ENCODE measurements at places on chromosomes 6 and 20.

GRCh38 chr6:39172377-39172757, 56.9 kb downstream of the KCNK5 start:
- DNase-seq: no peak

DNA sequence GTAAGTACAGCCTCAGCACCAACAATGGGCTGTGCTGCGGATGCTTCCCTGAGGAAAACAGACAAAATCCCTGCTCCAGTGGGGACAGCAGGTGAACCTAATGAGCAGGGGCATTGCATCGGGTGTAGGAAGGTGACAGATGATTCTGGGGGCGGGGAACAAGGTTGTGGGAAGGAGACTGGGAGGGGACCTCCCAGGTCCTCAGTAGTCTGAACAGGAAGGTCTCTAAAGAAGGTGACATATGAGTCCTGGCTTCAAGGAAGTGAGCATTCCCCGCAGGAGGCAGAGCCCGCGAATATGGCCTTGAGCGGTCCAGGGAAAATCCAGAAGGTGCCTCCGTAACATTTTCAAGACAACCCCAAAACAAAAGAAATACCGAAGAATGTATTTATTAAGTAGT, 19.4 kb downstream of the ULBP1 start:
- DNase-seq: no peak

DNA sequence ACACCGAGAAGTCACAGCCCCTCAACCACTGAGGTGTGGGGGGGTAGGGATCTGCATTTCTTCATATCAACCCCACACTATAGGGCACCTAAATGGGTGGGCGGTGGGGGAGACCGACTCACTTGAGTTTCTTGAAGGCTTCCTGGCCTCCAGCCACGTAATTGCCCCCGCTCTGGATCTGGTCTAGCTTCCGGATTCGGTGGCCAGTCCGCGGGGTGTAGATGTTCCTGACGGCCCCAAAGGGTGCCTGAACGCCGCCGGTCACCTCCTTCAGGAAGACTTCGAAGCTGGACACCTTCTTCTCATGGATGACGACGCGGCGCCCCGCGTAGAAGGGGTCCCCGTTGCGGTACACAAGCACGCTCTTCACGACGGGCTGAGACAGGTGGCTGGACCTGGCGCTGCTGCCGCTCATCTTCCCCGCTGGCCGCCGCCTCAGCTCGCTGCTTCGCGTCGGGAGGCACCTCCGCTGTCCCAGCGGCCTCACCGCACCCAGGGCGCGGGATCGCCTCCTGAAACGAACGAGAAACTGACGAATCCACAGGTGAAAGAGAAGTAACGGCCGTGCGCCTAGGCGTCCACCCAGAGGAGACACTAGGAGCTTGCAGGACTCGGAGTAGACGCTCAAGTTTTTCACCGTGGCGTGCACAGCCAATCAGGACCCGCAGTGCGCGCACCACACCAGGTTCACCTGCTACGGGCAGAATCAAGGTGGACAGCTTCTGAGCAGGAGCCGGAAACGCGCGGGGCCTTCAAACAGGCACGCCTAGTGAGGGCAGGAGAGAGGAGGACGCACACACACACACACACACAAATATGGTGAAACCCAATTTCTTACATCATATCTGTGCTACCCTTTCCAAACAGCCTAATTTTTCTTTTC, at the start of gene DCDC2:
DCDC2 (minus strand) TSS at position 724 of the 883 bp plus-strand sequence; CDS start at position 415, 309 bp downstream.
- no peak for DNase-seq

- no peak for DNase-seq
Measured at GRCh38 chr20:12989586-12990115, 19.1 kb upstream of the SPTLC3 start.

DNA sequence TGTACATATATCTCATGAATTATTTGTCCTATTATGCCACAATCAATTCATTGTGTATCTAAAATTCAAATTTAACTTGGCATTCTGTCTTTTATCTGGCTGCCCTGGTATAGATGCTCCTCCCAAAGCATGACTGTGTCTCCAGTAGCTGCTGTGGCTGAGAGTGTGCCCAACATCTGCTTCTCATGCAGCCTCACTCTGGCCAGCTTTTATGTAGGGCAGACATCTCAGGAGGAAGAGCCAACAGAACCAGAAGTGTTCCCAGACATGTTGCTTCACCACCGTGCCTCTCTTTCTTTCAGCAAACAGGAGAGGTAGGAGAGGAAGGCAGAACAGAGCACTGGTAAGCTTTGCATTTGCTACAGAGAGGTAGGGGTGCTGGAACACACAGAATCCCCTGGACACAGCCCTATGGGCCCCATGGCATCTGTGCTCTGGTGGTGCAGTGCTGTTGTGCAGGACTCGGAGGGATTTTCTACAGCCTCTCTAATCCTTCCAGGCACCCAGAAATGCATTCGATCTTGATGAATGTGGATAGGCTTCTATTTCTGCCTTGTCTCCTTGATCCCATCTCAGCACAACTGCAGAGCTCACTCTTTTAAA, 637.1 kb downstream of the UTRN start:
- DNase-seq: no peak

- DNase-seq: no peak
Measured at GRCh38 chr6:154343473-154344308, 12.9 kb downstream of the IPCEF1 start.
